ENCODE measurements at places on chromosomes 5 and 9.
A peak's percentile ranks its signal among the peaks of the same experiment; 100 is the strongest.

GRCh38 chr5:141637123-141637766 is 448 bp downstream of the RELL2 start:
- DNase-seq, result no peak

GRCh38 chr5:9589049-9589835 is 40.9 kb downstream of the TAS2R1 start:
- DNase-seq, result no peak

DNA sequence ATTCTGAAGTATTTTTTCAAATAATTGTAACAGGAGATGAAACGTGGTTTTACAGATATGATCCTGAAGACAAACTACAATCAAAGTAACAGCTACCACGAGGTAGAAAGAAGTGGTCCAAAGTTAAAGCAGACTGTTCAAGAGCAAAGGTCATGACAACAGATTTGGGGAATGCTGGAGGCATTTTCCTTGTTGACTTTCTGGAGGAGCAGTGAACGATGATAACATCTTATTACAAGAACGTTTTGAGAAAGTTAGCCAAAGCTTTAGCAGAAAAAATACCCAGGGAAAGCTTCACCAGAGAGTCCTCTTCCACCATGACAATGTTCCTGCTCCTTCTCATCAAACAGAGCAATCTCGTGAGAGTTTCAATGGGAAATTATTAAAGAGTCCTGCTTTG is 145.4 kb upstream of the NREP start:
- no peak for DNase-seq

DNA sequence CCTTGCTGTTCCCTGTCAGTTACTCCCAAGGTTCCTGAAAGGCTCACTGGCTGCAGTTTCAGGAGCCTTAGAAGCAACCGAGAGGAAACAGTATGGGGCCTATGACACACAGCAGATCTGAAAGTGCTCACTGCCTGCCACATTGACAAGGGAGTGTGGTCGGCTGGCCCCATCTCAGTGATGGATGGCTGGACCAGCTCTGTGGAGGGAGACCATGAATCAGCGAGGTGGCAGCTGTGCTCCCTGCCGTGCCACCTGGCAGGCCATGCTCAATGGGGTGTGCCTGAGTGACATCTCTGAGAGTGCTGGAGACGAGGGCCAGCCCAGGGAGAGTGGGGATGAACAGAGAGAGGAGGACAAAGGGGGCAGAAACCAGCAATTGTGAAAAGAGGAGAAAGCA is 49.1 kb downstream of the DOCK2 start:
- DNase-seq, result no peak

DNA sequence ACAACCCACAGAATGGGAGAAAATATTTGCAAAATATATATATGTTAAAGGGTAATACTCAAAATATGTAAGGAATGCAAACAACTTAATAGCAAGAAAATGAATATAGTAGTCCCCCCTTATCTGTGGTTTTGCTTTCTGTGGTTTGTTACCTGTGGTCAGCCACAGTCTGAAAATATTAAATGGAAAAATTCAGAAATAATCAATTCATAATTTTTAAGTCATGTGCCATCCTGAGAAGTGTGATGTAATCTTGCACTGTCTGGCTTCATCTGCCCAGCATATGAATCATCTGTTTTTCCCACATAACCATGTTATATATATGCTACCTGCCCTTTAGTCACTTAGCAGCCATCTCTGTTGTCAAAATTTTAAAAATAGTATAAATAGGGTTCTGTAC is 11.7 kb downstream of the CER1 start:
- no peak for DNase-seq

DNA sequence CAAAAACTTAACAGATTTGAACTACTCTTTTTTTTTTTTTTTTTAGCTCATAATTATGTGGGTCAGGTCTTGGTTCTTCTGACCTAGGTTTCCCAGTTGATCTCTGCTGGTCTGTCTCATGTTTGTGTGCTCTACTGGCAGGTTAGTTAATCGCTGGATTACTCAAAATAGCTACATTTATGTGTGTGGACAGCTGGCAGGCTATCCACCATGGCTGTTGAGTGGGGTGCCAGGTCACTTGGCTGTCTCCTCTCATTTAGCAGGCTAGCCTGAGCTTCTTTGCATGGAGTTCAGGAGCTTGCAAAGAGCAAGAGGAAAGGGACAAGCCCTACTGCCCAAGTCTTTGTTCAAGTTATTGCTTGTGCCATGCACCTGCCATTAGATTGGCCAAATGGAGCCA is 9.3 kb downstream of the ADCY2 start:
- DNase-seq, result no peak

DNA sequence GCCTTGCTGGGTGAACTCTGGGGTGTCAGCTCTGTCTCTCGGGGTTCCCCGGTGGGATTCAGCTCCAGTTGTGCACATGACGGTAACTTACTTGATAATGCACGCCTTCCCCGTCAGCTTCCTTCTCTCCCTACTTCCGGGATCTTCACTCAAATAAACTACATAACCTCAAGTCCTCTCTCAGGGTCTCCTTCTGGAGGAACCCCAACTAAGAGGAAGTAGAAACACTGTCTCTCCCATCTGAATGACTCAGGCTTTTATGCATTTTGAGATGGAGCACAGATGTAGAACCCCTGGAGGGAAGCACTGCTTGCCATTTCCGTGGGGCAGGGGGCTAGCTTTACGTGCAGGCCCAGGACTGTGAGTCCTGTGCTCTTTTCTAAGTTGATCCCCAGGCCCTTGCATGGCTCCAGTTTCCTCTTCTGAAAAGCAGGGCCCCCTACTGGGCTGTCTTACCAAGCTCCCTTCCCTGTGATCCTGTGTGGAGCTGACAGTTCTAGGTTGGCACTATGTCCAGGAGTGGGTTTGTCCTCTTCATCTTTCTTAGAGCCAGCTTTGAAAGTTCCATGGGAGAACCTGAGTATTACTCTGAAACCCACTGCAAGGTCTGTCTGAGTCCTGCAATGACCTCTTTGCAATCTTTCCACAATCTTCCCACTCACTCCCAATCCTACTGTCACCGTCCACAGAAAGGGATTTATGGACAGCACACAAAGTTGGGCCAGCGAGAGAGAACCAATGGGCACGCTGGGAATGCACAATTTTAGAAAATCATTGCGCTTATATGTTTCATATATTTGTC is 17.7 kb downstream of the S1PR3 start:
- no peak for DNase-seq

GRCh38 chr9:129761293-129761900 is 8.6 kb upstream of the PTGES start:
- DNase-seq, result no peak

GRCh38 chr5:13566871-13567339 is 377.6 kb downstream of the DNAH5 start:
- DNase-seq, result no peak

GRCh38 chr9:93567271-93567959 is 9.0 kb upstream of the PHF2 start:
- DNase-seq, result no peak

- no peak for DNase-seq
These were observed 71.3 kb downstream of the LIX1 start for GRCh38 chr5:97071101-97071500.

DNA sequence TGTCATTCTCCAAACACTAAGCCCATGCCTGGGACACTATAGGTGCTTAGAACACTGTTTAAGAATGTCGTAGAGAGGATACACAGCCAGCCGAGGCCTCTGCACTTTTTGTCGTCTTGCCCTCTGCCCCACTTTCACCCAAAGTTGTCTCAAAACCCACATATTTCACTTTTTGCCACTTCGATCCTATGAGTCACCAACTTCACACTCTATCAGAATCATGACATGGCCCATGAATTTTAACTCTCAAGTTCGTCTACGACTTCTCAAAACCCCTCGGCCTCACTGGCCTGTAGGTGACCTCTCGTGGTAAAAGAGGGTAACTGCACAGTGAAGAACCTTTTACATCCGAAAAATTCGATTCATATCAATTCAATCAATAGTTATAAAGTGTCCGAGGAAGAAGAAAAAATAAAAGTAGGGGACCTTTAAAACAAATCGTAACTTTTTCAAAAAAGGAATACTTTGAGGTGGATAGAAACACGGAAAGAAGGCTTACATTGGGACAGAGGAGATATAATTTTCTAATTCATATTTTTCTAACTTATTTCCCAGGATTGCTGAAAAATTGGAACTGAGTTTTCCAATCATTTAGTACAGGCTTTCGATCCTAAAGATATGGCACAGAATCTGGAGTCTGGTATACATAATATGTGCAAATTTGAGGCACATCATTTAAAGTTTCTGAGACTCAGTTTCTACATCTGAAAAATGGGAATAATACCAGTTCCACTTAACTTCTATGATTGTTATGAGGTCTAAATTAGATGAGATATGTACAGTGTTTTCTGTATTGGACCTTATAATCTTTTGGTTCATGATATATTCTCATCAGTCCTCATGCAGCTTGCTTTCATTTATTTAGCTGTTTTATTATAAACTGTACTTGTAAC is 122.6 kb downstream of the APBA1 start:
- DNase-seq, result peak; percentile 11

- no peak for DNase-seq
These were observed 65.7 kb downstream of the DENND1A start for GRCh38 chr9:123864251-123864650.

DNA sequence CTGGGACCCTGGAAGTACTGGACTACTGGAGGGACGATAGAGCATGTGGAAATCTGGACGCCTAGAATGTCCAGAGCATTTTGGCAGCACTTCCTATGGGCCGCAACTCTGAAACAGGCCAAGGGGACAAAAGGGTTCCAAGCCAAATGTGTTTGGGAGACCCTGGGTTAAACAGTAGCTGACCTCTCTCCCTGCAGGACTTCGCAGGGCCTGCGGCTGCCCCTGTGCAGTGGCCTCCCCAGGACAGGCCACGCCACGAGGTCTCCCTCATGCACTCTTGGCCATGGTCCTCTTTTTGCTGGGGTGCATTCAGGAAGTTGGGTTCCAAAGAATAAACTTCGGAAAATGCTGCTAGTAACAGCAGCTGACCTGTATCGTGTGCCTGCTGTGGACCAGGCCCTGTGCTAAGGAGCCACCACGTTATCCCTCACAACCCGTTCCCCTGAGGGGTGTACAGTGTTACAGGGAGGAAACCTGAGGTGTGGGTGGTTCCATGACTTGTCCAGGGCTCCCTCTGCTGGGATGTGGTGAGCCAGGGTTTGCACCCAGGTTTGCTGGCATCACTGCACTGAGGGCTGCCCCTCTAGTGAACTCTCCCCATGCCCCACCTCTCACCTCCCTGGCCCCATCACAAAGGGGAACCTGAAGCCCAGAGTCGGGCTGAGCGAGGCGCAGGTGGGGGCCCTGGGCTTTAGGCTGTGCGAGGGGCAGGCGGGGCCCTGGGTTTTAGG is 79.4 kb downstream of the AMBP start:
- no peak for DNase-seq

DNA sequence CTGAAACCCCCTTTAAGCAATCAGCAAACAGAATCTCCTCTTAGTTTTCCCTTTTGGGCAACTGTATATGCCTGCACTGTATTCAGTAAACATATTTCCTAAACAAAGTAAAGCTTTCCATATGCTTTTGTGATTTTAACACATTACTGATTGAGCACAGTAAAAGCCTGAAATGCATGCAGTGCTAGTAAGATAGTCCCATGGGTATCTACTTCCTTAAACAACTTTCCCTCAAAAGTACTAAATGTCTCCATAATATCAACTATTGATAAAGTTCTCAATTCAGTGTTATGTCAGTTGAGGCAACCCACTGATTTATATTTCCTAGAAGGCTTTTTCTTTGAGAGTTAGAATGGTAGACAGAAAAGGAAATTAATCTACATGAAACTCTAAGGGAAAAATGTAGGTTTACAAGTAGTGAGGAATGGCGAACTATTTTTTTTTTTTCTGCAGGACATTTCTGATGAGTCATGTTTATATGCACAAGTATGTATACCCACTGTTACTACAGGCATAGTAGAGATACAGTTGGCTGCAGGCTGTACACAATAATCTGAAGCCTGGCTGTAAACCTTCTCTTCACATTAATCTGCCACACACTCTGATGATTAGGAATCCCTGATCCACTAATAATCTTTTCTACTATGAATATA is 31.2 kb upstream of the CEP120 start:
- DNase-seq, result no peak

GRCh38 chr5:35847491-35847890 is 9.2 kb upstream of the IL7R start:
- no peak for DNase-seq

DNA sequence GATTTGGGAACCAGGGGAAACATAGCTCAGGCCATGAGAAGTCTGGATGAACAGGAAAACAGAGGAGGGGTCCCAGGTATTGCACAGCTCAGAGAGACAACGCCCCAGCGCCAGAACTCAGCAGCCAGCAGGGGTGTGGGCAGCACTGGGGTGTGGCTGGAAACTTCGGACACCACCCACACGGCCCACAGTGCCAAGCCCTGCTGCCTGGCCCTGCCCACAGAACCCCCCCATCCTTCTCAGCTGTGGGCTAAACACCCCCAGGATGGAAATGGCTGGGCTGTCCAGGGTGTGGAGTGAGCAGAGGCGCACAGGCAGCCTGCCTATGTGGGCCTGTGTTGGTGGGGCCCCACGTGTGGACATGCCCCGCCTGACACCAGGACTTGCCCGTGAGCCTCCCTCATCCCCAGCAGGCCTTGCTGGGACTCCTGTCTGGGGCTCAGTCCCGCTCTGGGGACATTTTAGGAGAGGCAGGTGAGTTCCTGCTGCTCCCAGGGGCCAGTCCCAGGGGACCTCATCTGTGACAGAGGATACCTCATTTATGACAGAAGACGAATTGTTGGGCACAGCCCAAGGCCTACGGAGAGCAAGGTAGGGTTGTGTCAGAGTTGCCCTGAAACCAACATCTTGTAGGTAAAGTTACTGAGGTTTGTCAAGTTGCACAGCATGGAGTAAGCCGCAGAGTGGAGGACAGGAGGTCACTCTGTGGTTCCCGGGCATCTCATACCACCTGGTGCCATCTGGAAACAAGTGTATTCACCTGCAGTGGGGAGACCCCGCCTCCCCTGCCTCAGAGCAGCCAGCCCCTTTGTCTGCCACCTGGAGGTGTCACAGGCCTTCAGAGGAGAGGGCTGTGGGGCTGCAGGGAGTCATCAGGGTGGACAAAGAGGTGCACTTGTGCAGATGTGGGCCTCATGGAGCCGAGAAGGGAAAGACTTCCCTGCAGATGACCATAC is 183.2 kb downstream of the AUH start:
- no peak for DNase-seq

GRCh38 chr9:69745716-69746437 is 13.9 kb downstream of the PTAR1 start:
- no peak for DNase-seq

DNA sequence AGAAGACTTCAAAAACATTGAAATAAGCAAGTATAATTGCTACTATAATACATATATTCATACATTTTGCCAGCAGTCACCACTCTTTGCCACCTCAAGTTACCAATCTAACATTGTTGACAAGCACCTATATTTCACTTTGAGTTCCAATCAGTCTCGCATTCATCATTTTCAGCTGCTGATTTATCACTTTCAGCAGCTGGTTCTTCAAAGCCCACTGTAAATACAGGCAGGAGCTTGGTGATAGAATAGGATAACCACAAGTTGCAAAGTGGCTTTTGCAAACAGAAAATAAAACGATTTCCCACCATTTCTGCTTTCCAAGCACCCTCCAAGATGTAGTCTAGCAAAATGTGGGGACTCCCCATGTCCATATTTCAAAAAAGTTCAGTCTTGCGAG is 114.2 kb upstream of the ITGA1 start:
- no peak for DNase-seq

- no peak for DNase-seq
These were observed 363 bp downstream of the ZNF454 start for GRCh38 chr5:178941361-178941760.

All from NCI-H748 treated with DMSO at 0.1 percent for 48 hours (cell line).